ENCODE measurements at places on chromosomes 12 and 14. TPM values are rescaled to one million over a fixed set of nuclear protein-coding genes. Genes with fewer than 3 reads are reported as not detected.
A peak's percentile ranks its signal among the peaks of the same experiment; 100 is the strongest.

DNA sequence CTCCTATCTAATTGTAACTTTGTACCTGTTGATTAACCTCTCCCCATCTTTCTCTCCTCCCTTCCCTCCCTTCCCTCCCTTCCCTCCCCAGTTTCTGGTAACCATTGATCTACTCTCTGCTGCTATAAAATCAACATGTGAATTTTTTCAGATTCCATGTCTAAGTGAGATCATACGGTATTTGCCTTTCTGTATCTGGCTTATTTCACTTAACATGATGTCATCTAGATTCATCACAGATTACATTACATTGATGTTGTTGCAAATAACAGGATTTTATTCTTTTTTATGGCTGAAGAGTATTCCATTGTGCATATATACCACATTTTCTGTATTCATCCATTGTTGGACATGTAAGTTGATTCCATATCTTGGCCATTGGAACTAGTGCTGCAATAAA is 68.0 kb upstream of the FBXO33 start:
- DNase-seq, result no peak

- DNase-seq, result peak; percentile 78
Measured at GRCh38 chr12:85016413-85016812, 19.7 kb downstream of the TSPAN19 start.

- DNase-seq, result no peak
Measured at GRCh38 chr14:72590577-72590976, 303.3 kb downstream of the DPF3 start.

The NR1H4 gene
- polyA plus RNA-seq, result 0.21 TPM

DNA sequence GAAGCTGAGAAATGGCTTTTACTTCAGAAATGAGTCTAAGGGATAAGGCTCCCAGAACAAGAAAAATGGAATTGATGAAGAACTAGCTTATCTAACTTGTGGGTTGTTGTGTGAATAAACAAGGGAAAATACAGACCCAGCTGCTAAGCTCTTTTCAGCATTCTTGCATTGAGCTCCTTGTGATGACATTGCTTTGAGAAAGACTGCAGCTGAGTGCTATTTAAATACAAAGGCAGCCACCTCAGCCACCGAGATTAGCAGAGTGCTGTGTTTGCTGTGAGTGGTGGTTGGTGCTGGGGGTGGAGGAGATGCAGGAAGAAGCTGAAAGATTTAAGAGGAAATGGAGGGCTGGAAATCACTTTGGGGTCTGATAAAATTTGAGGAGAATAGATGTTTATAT is 396.0 kb upstream of the PRICKLE1 start:
- no peak for DNase-seq

DNA sequence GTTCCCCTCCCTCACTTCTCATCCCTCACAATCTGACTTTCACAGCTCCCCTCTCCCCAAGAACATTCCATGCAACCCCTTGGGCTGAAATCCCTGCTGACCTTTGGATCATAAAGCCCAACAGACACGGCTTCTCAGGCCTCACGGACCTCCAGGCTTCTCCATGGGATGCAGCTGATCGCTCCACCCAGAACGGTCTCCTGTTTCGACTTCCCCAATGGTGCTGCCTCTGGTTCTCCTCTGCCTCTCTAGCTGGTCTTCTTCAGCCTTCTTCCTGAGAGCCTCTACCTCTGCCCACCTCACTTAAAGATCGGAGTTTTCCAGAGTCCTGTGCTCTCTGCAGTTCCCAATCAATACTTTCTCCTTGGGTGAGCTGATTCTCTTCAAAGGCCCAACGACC is 17.8 kb upstream of the PRMT8 start:
- no peak for DNase-seq

DNA sequence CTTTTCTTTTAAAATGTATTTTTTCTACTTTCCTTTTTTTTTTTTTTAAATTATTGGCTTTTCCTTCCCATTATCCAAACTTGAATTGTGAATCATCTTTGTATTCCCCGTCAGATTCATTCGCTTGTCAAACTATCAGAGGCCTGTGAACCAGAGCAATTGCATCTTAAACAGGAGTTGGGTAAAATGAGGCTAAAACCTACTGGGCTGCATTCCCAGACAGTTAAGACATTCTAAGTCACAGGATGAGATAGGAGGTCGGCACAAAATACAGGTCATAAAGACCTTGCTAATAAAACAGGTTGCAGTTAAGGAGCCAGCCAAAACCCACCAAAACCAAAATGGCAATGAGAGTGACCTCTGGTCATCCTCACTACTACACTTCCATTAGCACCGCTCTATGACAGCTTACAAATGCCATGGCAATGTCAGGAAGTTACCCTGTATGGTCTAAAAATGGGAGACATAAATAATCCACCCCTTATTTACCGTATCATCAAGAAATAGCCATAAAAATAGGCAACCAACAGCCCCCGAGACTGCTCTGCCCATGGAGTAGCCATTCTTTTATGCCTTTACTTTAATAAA is 19.9 kb downstream of the FUT8 start:
- no peak for DNase-seq

GRCh38 chr12:116166306-116166705 is 111.2 kb downstream of the MED13L start:
- DNase-seq, result no peak

The NANOG gene
- not detected for polyA plus RNA-seq

The GLI1 gene
- polyA plus RNA-seq, result 13.0 TPM

The KRT73 gene
- polyA plus RNA-seq, result not detected

The POTEG gene
- polyA plus RNA-seq, result not detected

DNA sequence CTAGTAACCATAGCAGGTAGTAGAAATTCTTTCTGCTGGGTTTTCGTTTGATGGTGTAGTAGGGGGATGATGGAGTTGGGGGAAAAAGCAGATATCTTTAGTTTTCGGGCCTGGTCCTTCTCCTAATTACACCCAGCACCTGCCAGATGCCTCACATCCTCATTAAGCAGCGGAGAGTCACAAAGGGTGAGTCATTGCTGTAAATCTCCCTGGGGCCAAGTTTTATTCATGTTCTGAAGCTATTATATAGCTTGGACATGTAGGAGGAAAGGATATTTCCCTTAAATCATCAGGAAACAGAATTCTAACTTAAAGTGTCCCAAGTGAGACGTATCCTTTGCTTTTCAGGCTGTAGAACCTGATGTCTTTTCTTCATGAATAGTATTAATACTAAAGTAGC is 4.9 kb upstream of the NECAP1 start:
- DNase-seq, result no peak

GRCh38 chr12:111074965-111075364 is 154.6 kb upstream of the MYL2 start:
- no peak for DNase-seq

Data from A549 (cell line).